CD4-positive, alpha-beta T cell (primary cell): ENCODE measurements at places on chromosomes 6 and 20. TPM values are rescaled to one million over a fixed set of nuclear protein-coding genes. Genes with fewer than 3 reads are reported as not detected.

TRDN gene
- not detected for total RNA-seq

WFDC10B gene
- not detected for total RNA-seq

CLPSL2 gene
- total RNA-seq = not detected

ADGRB3 gene
- not detected for total RNA-seq

GRCh38 chr20:59850018-59850641, 83.3 kb downstream of the SYCP2 start:
- DNase-seq = no peak

GRCh38 chr6:84764332-84765049, at the start of gene TBX18:
TBX18 (minus strand) TSS chr6:84764598; CDS start chr6:84764181, 417 bp downstream.
- no peak for DNase-seq

DNA sequence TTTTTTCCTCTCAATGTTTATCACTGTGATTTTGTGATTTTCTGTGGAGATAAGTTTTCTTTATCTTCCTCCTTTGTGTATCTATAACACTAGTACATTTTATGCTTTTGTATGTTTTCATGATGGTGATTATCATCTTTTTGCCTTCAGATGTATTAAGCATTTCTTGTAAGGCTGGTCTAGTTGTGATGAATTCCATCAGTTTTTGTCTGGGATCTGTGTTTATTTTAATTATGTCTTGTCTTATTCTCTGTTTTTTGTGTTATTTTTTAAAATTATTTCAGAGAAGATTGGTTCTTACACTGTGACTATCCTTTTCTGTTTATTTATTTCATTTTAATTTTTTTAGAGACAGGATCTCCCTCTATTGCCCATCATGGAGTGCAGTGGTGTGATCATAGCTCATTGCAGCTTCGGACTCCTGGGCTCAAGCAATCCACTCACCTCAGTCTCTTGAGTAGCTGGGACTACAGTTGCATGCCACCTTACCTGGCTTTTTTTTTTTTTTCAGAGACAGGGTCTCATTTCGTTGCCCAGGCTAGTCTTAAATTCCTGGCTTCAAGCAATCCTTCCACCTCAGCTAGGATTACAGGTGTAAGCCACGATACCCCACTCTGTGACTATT, 187.4 kb downstream of the SLC16A10 start:
- no peak for DNase-seq

DNA sequence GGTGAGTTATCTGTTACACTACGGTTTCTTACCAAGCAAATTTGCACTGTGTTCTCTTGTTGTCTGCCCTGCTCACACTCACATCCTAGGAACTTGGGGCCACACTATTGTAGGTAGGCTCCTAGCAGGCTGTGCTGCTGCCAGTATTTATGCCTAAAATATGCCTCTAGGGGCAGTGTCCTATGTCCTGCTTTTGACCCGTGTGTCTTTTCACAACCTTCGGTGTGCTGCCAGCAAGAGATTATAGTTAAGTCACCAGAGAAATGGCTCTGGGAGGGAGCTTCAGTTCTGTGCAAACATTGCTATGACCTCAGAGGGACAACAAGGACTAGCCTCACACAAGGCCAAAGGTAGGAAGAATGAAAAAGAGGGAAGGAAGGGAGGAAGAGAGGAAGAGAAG, 8.9 kb upstream of the TAAR5 start:
- no peak for DNase-seq

GRCh38 chr6:15065261-15065989, 180.4 kb upstream of the JARID2 start:
- no peak for DNase-seq

- DNase-seq = no peak
Measured at GRCh38 chr6:40439026-40439800, 148.0 kb downstream of the LRFN2 start.
